ENCODE measurements at places on chromosomes 2 and 18.

- DNase-seq: peak; percentile 21
Observed at GRCh38 chr2:169828141-169828811, 1.0 kb downstream of the UBR3 start.

DNA sequence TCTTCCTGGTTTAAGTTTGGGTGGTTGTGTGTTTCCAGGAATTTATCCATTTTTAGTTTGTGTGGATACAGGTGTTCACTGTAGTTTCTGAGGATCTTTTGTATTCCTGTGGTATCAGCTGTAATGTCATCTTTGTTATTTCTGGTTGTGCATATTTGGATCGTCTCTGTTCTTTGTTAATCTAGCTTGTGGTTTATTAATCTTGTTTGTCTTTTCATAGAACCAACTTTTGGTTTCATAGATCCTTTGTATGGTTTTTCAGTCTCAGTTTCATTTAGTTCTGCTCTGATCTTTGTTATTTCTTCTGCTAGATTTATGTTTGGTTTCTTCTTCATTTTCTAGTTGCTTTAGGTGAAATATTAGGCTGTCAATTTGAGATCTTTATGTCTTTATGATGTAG is 202.4 kb upstream of the ZSWIM2 start:
- DNase-seq: no peak

GRCh38 chr2:47721296-47721695 is 61.6 kb upstream of the MSH6 start:
- DNase-seq: no peak

DNA sequence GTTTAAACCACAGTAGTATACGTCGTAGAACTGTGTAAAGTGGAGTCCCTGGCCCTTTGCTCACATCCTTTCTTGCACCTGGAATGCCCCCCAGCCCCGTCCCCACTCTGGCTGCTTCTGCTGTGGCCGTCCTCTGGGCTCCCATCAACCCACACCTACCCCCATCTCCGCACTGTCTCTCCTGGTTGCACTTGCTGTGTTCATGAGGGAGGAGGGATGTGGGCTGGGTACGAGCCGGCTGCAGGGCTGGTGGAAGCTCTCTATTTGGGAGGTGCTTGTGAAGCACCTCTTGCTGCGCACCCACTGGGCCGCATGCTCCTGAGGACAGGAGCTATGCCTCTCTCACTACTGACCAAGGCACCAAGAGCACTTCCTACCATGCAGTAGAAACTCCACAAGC is 5.1 kb downstream of the OR6B3 start:
- no peak for DNase-seq

DNA sequence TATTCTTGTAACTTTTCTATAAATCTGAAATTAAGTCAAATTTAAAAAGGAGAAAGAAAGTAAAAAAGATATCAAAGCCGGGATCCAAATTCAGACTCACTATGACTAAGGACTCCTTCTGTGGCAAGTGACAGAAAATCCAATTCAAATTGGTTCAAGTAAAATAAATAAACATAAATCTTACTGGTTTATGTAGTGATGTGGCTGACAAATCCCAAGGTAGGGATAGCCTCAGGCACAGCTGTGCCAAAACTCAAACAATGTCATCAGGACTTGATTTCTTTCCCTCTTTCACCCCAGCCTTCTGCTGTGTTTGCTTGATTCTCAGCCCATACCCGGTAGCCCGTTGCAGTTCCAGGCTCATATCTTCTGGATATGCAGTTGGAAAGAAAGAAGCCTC is 284.6 kb downstream of the SP3 start:
- no peak for DNase-seq

DNA sequence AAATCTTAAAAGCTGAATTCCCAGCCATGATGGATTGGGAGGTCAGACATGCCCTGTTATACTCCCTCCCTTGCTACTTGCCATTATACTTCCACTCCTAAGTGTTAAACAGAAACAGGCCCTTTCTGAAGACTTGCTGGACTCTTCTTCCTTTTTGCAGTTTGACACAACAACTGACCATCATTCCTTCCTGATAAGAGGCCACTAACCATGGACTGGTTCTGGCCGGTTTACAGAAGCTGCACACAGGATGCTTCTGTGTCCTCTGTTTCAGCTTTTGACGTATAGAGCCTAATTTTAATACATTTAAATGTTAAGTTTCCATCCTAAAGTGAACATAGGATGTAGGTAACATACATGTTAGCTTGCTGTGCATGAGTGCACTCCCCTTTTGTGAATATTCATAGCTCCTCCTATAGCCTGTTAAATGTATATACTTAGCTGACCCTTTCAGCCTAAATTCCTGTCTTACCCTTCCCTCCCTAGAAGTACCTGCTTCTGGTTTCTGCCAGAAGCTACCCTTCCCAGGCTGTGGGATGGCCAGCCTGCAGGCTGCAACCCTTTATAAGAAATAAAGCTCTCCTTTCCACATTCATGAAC is 13.2 kb downstream of the FBXO48 start:
- no peak for DNase-seq

DNA sequence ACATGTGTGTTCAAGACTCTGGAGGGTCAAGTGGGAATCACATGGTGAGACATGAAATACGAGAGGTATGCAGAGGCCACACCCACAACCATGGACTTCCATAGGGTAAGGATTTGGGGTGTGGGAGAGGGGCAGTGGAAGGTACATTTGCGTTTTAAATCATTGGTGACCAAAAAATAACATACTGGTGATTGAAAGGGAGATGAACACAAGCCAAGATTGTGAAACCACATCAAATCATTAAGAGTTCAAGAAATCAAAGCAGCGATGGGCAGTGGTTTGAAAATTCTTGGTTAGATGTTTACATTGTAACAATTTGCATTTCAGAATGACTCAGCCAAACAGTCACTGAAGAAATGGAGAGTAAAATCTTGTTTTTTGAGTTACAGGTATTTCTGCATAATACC is 1.9 kb upstream of the CABYR start:
- no peak for DNase-seq

- no peak for DNase-seq
Observed at GRCh38 chr2:96549967-96550786, 13.6 kb downstream of the ARID5A start.

DNA sequence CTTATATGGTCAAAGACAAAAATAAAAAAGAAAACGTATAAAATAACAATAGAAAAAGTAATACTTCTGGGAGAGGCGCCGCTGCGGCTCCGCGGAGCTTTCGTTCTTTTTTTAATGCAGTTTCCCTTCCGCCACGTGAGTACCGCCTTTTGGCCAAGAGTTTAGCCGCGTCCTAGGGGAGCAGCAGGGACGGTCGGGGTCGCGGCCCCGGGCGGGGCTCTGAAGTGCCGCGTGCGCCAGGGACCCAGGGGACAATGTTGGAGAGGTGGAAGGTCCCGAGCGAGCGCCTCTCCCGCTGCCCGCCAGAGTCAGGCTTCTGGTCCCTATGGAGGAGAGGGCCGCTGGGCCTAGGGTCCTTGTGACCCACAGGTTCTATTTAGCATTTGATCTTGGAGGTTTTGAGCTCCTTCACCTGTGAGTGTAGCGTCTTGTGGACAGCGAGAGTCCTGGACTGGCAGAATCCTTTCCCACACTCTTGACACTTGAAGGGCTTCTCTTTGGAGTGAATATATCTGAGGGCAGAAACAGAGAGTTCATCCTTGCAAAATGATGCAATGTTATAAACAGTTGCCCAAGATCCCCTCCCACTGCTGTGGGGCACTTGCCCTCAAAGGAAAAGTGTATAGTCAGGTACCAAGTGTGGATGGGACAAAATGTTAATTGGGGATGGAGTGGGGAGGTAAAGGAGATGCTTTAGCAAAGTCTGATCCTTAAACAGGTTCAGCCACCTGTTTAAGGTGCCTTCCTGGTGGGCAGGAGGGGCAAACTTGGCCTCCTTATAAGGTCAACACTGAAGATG is 6.3 kb downstream of the OSR1 start:
- DNase-seq: no peak

GRCh38 chr18:56431551-56431950 is 206.8 kb downstream of the TXNL1 start:
- DNase-seq: no peak

DNA sequence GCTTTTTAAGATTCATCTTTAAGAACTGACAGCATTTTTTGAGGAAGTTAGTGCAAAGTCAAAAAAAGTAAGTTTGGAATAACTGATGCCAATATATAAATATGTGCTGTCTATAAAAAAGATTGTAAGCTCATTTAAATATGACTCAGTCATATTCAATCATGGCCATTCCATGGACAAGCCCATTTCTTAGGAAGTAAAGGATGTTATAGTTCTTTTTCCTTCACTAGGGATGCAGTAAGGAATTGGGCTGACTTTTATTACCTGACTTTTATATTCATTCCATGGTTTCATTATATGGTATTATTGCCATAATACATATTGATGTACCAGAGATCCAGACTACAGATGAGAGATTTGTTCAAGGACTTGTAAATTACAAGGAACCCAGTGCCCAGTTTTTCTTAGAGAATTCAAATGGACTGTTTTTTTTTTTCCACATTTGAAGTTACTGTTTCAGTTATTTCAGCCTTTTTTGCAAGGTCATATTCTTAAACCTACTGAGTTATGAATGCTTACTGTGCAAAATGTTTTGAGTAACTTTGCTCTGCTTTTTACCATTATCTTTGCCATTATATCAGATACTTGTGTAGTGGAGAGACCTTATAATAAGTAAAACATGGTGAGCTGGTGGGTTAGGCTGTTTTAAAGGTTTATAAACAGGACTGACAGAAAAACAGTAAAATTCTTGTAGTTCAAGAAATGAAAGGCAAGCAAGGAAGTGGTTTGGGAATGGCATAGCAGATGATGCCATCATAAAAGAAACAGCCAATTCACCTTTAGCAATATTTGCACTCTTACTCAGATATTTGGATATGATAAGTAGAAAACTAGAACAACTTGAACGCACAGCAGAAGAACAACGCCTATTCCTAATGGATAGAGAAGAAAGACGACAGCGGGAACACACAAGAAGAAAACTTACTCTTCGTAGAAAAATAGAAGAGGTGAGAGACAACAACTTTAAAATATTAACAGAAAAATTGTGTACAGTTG is 7.6 kb downstream of the FSIP2 start:
- no peak for DNase-seq

GRCh38 chr18:51568151-51568550 is 370.7 kb upstream of the MEX3C start:
- no peak for DNase-seq

DNA sequence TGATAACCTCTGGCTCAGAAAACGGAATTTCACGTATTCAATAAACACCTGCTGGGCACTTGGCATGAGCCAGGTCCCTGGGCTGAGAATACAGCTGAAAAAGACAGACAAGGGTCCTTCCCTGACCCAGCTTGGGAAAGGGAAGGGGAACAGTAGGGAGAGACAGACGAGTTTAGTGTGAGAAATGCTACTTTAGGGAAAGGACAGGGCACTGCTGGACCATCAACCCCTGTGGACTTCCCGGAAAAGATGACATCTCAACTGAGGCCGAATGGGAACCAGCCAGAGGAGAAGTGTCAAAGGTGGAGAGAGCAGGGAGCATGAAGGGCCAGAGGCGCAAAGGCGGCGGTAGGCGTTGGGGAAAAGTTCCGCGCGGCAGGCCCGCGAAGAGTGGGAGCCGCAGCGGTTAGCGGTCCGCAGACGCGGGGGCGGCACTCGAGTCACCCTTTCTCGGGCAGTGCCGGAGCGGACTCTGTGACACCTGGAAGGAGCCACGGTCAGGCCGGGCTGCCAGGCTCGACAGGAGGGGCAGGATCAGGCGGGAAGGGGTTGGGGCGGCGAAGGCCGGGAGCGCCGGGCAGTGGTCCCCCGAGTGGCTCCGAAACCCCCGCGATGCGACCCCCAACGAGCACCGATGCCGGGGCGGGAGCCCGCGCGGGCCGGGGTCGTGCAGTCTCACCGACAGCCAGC is 519 bp downstream of the TEX261 start:
- no peak for DNase-seq

- DNase-seq: no peak
Observed at GRCh38 chr2:174340400-174341292, 5.9 kb downstream of the SP9 start.

- DNase-seq: no peak
Observed at GRCh38 chr2:213066443-213066743, 85.0 kb downstream of the IKZF2 start.

DNA sequence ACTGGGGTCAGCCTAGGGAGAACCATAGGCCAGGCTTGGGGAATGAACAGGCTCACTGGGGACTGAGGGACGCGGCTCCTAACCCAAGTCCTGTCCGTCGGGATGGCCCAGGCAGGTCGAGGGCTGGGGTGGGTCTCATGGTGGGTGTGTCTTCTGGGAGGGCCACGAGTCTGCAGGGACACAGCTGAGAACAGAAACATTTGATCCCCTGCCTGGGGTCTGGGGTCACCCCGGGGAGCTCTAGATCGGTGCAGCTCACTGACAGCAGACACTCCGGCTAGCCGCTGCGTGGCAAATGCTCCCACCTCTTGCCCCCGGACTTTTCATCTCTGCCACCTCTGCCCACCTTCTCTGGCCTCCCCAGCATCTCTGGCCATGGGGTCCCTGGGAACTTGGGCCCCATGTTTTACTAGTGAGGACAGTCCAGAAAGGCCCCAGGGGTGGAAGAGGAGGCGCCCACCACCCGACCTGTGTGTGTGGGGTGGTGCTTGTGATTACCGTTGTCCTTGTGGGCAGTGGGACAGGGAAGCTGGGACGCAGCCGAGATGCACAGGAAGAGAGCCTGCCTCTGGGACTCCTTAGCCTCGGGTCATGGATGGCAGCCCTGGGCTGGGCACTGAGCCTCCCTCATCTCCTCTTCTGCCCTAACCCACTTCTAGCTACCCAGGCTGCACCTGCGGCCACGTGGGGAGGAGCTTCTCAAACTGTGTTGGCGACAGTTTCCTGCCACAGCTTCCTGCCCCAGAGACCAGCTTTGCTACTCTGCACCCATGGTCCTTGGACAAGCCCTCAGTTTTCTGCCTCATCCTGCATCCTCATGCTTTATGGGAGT is 4.9 kb downstream of the ZAP70 start:
- DNase-seq: no peak

DNA sequence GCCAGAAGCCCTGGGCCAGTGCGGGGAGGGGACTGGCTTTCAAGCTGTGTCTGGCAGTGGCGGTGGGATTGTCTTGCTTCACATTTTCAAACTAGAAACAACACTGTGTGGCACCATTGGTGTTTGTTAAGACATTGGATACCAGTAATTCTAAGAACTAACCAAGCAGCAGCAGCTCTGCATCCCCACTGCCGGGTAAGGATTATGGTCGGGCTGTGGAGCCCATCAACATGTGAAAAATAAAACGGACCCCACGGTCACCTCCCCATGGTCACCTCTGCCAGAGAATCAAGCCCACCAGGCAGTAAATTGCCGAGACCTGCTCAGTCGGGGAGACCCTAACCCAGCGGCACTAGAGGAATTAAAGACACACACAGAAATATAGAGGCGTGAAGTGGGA is 65.3 kb downstream of the C18orf63 start:
- DNase-seq: no peak

GRCh38 chr2:15874321-15874720 is 66.0 kb upstream of the MYCN start:
- DNase-seq: no peak

- DNase-seq: no peak
Observed at GRCh38 chr2:176405477-176405876, 136.2 kb downstream of the MTX2 start.

GRCh38 chr2:128603411-128603924 is 284.8 kb upstream of the HS6ST1 start:
- DNase-seq: no peak
